SK-N-MC (cell line): ENCODE measurements at places on chromosomes 1 and 21.

DNA sequence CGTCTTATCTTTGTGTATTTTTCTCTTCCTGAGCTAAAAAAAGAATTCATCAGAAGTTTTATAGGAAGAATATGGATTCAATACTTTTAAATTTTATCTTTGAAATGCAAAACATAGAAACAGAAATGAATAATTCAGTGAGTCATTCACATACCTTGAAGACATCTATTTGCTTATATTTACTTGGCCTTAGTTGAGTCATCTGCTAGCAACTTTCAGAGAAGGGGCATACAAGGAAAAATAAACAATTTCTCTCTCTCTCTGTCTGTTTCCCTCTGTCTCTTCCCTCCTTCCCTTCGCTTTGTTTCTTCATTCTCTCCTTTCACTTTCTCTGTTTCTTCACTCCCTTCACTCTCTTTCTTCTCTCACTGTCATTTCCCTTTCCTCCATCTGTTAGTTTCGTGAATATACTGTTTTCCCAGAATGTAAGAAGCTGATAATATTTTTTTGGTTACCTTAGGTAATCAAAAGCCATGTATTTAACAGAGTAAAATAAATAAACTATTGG is 477.2 kb downstream of the BRINP3 start:
- no peak for DNase-seq

GRCh38 chr1:173038875-173039554 is 11.7 kb downstream of the TNFSF18 start:
- DNase-seq: no peak

GRCh38 chr1:203166192-203166940 is 9.3 kb downstream of the MYBPH start:
- no peak for DNase-seq

- no peak for DNase-seq
These were observed 8.0 kb downstream of the PHLDA3 start for GRCh38 chr1:201460814-201461644.

- DNase-seq: no peak
These were observed 3.1 kb upstream of the DIPK1A start for GRCh38 chr1:92964316-92964715.

DNA sequence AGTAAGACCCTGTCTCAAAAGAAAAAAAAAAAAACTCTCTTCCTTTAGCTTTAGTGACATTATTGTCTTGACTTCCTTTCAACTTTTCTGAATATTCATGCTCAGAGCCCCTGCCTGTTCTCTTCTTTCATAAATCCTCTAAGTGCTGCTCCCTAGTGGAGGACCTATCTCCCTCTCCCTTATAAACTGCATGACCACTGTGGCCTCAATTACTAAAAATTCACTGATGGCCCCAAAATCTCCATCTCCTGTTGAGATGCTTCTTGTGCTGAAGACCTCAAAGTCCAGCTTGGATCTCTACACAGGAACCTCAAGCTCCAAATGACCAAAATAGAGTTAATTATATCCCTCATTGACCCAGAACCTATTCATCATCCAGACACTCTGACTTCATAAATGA is 7.8 kb downstream of the ITLN1 start:
- no peak for DNase-seq

GRCh38 chr1:197076585-197076984 is 9.5 kb upstream of the F13B start:
- no peak for DNase-seq

GRCh38 chr21:45006536-45007095 is 66.8 kb downstream of the SLX9 start:
- no peak for DNase-seq
